Activated CD4-positive, alpha-beta T cell treated with anti-CD3 and anti-CD28 coated beads, Interleukin-2, amount 50 U/mL, for 16 hours (primary cell): ENCODE measurements at places on chromosomes 1 and 21.
A peak's percentile ranks its signal among the peaks of the same experiment; 100 is the strongest.

DNA sequence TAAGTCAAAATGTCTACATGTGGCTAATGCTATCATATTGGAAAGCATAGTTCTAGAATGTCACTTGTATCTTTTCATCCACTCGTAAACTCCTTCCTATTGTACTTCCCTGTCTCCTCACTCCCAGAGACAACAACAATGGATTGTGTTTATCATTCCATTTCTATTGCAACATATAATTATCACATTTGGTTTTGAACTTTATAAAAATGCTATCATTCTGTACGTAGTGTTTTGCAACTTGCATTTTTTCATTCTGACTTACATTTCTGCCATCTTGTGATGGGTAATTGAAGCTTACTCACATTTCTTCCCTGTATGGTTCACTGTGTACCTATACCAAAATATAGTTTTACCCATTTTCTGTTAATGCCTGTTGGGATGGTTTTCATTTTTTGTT is 14.5 kb upstream of the CSF3R start:
- no peak for DNase-seq

- no peak for DNase-seq
These were observed 283.7 kb downstream of the ZNF648 start for GRCh38 chr1:181777812-181778211.

DNA sequence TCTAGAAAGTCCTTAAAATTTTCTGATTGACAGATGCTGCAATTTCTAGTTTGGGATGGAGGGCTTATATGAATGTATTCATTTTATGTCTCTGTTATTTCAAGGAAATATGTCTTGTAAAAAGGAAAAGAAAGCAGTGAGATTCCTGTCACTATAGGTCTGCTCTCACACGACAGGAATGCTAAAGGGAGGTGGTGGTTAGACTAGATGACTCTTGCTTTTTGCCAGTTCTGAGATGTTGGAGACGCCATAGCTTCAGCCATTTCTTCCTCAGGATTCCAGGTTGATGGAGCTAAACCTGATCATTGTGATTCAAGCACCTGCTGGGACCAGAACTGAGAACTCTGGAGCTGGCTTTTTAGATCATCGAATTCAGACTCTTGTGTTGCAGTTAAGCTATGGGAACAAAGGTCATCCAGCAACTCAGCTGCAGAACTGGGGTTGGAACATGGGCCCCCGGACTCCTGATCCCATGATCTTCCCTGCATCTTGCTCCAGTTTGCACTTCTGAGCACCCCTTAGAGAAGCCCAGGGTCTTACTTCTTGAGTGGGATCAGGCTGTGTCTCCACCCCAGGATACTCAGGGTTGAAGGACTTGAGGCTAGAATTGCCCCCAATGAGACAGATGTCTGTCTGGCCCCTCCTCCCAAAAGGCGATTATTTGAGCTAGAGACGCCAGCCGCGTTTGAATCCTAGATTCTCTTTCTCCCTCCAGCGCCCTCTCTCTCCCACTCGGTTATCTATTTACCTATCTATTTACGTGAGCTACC is 46.7 kb upstream of the FOXO6 start:
- DNase-seq: no peak

- DNase-seq: peak; percentile 14
These were observed 122.0 kb downstream of the LMO4 start for GRCh38 chr1:87450615-87451209.

- no peak for DNase-seq
These were observed 37.2 kb downstream of the ATP2B4 start for GRCh38 chr1:203663821-203664220.

DNA sequence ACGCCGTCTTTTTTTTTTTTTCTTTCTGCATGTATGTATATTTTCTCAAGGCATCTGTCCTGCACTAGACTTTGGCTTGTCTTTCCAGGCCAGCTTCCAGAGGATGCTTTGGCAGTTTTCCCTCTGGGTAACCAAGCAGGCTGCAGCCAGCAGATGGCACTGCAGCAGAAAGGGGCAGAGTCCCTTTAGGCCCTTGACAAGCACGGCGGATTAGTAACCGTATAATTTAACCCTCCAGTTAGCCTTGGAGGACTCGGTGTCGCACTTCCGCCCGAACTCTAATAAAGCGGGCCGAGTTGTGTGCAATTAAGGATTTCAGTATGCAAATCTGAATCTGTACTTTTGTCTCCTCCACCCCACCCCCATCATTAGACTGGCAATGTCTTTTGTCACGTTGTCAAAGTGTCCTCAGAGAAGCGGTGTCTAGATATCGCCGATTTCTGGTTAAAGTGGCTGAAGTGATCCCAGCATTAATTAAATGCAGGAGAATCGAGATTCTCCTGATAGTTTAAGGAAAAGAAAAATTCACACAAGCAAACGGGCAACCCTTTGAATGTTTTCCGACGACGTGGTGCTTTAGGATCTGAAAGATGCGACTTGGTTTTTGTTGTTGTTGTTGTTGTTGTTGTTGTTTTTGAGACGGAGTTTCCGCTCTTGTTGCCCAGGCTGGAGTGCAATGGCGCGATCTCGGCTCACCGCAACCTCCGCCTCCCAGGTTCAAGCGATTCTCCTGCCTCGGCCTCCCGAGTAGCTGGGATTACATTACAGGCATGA is 1.1 kb upstream of the TMEM167B start:
- DNase-seq: peak; percentile 56

GRCh38 chr21:28823429-28823828 is 169.2 kb downstream of the LTN1 start:
- no peak for DNase-seq

DNA sequence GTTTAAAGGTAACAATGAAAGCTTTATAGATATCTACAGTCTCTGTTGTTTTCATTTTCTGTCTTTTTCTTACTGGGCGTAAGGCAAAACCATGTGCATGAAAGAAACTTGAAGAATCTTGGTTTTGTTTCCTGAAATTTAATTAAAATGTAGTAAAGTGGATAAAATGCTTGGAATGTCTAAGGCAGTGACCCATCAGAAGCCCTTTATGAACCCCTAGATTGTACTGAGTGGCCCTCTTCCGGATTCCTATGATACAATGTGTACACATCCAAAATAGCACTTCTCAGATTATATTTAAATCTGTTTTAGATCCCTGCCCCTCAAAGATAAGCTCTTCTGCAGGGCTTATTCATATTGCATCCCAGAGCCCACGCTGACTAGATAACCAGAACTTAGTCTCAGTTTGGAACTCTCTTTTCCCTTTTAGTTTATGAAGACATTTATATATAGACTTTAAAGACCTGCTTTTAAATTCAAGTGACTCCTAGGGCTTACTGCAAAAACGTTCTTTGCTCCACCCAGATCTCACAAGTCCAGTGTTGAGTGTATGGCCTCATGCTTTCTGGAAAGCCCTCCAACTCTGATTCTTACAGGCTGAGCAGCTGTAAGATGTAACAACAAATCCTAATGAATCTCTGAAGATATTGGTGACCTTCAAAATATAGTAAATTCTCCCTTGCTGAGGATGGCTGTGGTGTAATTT is 142.9 kb downstream of the LRRC7 start:
- no peak for DNase-seq

GRCh38 chr1:212412374-212412773 is 2.3 kb downstream of the PACC1 start:
- no peak for DNase-seq

DNA sequence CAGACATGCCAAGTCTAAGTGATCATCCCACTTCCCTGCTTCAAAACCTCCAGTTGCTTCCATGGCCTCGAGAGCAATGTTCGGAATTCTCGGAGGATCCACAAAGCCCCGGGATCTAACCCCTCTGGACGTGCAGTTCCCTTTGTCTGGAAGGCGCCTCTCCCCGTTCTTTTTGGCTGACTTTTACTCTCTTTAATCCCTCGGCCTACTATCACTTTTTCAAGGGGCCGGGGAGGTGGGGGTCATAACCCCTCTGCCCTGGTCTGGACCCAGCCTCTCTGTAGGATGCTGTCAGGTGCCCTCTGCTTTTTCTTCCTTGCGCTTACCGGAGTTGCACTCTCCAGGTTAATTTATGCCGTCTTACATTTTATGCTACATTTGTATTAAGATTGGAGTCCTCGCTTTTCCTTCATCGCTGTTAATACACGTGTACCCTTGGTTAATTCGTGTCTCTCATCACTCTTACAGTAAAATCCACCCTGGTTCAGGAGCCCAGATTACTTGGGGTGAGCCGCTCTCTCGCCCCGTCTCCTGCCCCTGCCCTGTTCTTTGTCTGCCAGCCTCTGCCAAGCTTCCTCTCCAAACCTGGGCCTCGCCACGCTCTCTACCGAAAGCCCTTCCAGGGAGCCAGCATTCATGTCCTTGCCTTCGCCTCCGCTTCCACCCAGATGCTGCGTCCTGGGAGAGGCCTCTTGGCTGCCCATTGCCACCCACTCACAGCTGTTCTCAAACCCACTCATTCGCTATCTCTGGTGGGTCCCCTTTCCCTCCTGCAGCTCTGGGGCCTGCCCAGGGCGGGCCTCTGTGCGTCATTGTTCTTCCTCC is 448.6 kb downstream of the CAMTA1 start:
- no peak for DNase-seq

- no peak for DNase-seq
These were observed 121.4 kb downstream of the TGFBR3 start for GRCh38 chr1:91764471-91765115.

DNA sequence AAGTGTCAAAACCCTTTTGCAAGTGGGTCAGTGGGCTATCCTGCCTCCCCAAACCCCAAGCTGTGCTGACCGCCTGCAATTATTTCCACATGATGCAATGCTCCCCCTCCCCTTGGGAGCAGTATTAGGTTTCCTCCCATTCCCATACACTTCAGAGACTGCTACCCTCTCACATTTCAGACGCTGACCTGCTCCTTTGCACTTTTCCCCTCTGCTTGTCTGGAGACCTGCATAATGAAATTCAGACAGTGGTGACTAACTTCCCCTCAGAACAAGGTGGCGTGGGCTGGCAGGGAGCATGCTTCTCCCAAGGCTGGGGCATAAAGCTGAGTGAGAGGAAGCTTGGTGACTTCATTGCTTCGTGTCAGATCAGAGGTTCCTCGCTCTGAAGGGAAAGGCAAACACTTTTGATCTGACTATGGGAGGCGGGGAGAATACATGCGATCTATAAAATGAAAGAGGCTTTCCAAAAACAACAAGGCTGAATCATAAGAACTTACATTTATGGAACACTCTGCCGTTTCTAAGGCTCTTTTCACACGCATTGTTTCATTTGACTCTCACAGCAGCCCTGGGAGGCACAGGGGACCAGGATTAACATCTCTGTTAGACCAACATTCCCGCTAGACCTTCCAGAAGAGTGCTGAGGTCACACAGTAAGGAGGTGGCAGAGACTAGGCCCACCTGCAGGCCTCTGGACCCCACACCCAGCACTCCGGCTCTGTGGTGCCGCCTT is 27.5 kb upstream of the ROR1 start:
- DNase-seq: peak; percentile 58

DNA sequence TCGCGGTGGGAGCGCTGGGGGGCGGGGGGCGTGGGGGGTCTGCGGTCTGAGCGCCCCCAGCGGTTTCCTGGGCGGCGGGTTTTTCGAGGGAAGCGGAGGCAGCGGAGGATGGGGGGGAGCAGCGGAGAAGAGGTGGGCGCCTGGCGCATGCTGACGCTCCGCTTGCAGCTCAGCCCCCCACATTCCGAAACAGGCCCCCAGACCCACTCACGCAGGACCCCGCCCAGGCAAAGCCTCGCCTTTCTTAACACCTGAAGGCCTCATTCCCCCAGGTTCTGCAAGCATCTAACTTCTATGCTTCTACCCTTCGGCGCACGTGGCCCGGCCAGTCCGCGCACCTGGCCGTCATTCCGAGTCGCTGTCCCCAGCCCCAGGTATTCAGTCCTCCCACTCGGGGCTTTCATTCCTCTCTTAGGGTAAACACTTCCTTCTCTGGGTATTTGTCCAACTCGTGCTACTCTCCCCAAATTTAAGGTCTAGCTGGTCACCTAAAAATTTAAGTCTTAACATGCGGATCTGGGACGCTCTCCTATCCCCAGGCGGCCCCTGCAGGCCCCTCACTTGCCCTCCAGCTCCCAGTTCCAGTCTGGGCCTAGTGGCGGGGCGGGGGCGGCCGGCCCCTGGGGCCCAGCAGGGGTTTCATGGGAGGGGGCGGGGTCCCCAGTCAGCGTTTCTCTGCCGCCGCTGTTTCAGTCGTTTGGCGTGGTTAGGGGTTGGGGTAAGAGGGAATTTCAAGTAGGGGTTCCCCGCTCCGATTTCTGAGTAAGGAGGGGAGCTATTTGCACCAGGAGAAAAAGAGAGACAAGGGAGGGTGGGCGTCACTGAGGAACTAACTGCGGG is 2.8 kb upstream of the ZBTB7B start:
- DNase-seq: peak; percentile 62

GRCh38 chr1:74465193-74465681 is 47.2 kb downstream of the LRRC53 start:
- DNase-seq: no peak

DNA sequence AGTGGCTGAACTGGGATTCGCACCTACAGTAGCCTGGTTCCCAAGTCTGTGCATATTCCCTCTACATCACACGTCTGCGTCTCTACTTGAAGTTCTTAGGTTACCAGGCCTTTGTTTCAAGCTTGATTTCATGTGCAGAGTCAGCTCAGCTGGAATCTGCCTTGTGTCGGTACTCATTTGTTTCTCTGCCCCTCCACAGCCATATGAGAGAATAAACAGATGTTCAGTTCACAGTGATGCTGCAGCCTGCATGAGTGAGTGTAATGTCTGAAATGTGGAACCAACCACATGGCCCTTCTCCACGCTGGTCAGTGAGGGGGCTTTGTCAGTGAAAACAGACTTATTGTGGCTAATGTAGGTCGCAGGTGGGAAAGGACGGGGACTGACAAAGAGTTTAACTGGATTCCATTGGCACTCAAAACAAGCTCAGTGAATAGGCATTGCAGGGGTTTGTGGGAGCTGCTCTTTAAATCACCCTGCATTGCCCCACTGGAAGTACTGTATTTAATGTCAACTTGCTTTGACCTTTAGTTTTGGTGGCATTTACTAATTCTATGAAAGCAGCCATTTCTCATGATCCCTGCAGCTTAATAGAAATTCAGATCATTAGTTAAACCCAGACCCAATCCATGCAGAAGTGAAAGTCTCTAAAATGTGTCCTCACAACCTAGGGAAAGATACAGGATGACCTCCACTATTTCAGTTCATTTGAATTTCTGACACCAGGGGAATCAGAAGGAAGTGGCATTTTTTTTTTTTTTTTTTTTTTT is 136.4 kb upstream of the FAM78B start:
- DNase-seq: no peak

DNA sequence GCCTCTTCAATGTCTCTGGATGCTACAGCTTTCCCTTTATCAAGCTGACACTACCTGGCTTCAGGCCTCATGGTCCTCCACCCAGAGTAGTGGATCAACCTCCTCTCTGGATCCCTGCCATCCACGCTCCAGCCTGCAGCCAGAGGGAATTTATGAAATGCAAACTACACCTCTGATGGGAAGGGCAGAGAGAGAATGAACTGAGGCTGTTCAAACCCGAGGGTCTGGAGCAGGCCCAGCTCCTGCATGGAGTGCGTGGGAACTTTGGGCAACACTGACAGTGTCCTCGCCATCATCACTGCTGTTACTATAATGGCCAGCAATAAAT is 157.8 kb downstream of the TRABD2B start:
- DNase-seq: no peak

- no peak for DNase-seq
These were observed 15.0 kb downstream of the EGLN1 start for GRCh38 chr1:231407049-231407448.

GRCh38 chr1:88726697-88727096 is 42.6 kb downstream of the PKN2 start:
- DNase-seq: no peak

GRCh38 chr1:22349362-22350043 is 102.1 kb upstream of the ZBTB40 start:
- DNase-seq: no peak

- DNase-seq: no peak
These were observed 7.2 kb upstream of the ETV3L start for GRCh38 chr1:157106813-157107189.

- DNase-seq: no peak
These were observed 56.3 kb downstream of the SLX9 start for GRCh38 chr21:44996096-44996495.

GRCh38 chr1:224615861-224616755 is at the start of gene CNIH3:
Gene CNIH3 (plus strand): TSS chr1:224616317. CDS start chr1:224617175, 858 bp downstream.
- DNase-seq: peak; percentile 10
